ENCODE measurements at places on chromosomes 4 and X. TPM values are rescaled to one million over a fixed set of nuclear protein-coding genes. Genes with fewer than 3 reads are reported as not detected.

The GJB1 gene
- not detected for total RNA-seq

DNA sequence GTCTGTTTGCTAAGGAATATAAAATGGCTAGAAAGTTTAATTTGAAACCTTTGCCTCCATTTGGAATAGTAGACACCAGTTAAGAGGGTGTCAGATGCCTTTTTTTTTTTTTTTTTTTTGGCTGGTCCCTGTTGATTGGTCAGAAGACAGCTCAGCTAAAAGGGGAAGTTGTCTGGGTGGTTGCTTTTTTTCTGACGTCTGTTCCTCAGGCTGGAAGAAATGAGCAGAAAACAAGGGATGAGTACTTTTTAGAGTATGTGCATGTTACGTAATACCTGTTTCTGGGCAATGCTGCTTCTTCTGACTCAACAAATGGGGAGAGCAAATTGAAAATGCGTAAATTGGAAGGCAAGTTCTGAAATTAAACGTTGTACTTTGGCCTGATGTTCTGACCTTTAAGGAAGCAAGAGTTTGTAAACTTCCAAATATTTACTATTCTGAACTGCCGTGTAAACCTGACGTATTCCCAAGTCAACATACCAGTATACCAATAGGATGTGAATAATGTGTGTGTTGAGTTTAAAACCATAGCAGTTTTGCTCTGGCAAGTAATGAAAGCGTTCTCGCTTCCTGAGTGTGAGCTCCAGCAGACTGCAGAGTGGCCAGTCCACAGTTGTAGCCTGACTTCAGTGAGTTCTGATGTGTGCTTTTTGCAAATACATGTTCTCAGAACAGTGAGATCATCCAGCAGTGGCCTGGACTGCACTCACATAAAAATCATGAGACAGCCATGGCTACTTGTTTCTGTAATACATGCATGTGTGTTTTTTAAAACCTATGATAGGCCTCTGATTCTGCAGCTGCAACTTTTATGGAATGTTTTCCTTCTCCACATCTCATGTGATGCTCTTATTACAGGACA is 1.7 kb downstream of the SAT1 start:
- ATAC-seq: peak; percentile 5

- no peak for ATAC-seq
Observed at GRCh38 chrX:70476166-70476933, 31.7 kb downstream of the DLG3 start.

DNA sequence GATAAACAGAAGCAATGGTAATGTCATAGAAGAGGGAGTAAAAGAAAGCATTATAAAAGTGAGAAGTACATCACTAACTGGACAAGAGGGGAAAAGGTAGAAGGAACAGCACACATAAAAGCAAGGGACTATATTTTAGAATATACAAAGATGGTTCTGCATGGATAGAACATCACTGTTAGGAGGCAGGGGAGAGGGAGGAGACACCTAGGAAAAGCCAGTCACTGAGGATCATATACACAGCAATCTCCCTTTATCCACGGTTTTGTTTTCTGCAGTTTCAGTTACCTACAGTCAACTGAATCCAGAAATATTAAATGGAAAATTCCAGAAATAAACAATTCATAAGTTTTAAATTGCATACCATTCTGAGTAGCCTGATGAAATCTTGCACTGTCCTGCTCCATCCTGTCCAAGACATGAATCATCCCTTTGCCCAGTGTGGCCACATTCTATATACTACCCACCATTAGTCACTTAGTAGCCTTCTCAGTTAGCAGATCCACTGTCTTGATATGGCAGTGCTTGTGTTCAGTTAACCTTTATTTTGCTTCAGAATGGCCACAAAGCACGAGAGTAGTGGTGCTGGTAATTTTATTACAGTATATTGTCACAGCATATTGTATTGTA is 74.2 kb downstream of the PPA2 start:
- ATAC-seq: peak; percentile 46

The RADX gene
- 15.3 TPM for total RNA-seq

The RPS3A gene
- total RNA-seq: 1,932 TPM

The PNMA6A gene
- 0.37 TPM for total RNA-seq

GRCh38 chr4:25842229-25842845 is 20.5 kb downstream of the SEL1L3 start:
- ATAC-seq: no peak

- ATAC-seq: no peak
Observed at GRCh38 chr4:94506822-94507221, 55.1 kb downstream of the PDLIM5 start.

- ATAC-seq: no peak
Observed at GRCh38 chr4:12118651-12119213, 690.0 kb upstream of the HS3ST1 start.

DNA sequence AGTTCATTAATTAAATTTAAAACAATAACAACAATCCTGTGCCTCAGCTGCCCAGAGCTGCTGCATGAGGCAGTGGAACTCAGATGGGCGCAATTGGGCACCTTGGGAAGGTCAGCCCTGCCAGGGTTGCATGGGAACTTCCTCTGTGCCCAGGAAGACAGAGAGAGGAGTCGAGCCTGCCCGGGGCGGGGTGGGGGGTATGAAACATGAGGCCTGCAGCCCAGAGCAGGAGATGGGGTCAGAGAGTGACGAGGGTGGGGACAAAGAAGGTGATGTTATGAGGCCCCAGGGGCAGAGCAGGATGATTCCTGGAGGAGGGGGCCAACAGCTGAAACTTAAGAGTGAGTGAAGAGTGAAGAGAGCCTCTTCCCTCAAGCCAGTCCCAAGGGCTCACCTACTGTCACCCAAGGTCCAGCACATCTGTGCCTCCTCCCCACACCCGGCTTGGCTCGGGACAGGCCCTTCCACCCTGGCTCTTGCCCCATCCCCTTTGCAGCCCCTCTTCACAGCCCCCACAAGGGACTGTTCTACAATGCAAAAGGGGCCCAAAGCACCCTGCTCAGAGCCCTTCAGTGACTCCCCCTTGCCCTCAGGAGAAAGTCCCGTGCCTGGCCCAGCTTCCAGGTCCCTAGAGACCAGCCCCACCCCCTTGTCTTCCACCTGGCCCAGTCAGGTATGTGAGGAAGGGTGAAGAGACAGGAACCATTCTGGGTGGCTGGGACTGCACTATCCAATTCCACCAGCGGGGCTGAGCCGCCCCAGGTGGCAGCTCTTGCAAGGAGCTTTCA is 31.4 kb downstream of the HMX1 start:
- no peak for ATAC-seq

DNA sequence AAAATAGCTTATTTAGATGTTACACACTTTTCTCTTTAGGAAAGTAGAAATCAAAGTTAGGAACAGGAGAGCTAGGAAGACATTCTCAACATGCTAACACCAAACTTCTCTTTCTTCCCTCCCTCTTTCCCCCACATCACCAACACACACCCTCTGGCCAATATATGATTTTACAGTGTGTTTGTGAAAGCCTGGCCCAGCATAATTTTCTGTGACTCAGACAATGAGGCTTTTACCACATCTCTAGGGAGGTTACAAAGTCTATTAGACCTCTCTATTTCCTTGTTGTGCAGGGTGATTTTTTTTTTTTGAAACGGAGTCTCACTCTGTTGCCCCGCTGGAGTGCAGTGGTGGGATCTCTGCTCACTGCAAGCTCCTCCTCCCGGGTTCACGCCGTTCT is 189.9 kb downstream of the AASDH start:
- no peak for ATAC-seq

DNA sequence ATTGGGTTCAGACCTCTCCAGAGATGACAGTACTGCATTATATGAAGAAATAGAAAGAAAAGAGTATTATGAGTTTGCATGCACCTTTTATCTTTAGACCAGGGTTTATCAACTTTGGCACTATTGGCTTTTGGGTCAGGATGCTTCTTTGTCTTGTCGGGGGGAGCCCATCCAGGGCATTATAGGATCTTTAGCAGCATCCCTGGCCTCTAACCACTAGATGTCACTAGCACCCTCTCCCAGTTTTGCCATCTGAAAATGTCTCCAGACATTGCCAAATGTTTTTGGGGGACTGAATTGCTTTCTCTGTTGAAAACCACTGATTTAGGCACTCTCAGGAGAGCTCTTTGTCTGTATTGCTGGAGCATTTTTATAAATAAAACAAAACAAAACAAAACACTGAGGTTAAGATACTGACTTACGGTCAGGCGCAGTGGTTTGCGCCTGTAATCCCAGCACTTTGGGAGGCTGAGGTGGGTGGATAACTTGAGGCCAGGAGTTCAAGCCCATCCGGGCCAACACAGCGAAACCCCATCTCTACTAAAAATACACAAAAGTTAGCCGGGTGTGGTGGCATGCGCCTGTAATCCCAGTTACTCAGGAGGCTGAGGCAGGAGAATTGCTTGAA is 23.6 kb downstream of the CA5B start:
- peak; percentile 59 for ATAC-seq

- no peak for ATAC-seq
Observed at GRCh38 chrX:84118315-84118714, 69.7 kb downstream of the RPS6KA6 start.

- no peak for ATAC-seq
Observed at GRCh38 chr4:71526637-71527406, 188.0 kb downstream of the SLC4A4 start.

GRCh38 chr4:52250154-52250553 is 199.1 kb downstream of the SPATA18 start:
- ATAC-seq: no peak

The CSAG3 gene
- 0.32 TPM for total RNA-seq

The EVC gene
- 10.5 TPM for total RNA-seq

The AVPR2 gene
- total RNA-seq: 0.32 TPM

DNA sequence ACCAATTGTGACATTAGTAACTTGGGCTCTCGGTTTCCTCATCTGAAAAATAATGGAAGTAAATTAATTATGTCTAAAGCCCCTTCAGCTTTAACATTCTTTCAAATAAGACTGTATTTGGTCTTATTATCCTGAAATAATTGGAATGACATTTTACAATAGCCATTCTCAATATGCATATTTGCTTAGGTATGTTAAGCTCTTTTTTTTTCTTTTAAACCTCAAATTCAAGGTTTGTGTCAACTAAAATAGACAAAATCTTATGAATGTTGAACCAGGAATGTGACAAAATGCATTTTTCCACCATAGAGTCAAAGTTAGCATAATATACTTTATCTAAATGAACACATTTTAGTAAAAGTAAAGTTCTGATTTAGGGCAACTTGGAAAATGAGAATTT is 34.4 kb upstream of the TET2 start:
- ATAC-seq: no peak

DNA sequence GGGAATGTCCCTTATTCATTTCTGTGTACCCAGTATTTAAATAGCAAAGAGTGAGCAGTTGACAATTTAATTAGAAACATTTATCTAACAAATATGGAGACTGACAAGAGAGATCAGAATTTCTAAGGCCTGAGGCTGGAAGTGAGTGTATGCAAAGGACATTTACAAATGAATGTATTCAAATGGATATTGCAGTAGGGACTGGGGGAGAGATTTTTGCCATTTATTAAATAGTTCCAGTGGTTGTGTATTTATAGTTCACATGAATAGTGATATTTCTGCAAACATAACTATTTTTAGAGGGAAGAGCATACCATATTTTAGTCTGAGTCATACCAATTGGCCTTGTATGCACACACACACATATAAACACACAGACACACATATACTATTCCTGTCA is 592.4 kb downstream of the GLUD2 start:
- ATAC-seq: no peak

DNA sequence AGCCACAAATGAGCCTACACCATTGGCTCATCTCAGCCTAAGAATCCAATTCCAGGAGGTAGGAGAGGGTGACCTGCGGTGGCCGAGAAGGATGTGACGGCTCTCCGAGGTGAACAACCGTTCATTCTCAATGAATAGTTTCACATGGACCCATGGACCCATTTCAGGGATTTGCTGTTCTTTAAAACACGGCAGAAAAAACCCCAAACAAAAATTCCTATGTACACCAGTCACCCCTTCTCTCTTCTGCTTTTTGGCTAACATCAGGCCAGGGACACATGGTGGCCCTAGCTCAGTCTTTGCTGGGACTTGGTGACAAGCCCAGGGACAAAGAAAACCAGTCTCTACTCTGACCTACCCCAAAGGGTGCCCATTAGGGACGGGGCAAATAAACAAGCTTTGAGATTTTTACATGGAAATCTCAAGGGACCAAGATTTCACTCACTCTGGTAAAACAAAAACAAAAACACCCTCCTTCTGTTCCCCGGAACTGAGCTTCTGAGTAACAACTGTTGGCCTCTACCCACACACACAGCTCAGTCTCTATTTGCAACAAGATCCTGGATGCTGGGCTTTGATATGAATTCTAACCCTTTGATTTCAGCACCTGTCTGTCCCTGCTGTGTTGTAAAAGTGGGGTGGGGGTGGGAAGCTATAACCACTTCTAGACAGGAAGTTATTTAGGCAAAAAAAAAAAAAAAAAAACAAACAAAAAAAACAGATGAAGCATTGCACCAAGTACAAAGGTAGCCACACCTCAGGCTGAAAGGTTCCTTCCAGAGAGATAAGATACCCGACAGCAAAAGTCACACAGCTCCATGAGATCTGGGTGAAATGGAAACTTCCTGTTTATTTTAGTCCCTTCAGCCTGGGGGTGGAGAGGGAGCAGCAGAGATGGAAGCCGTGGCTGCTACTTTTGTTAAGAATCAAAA is 49.0 kb downstream of the DDX3X start:
- peak; percentile 69 for ATAC-seq

GRCh38 chr4:165388756-165389155 is 9.9 kb downstream of the CPE start:
- no peak for ATAC-seq

The GAGE12H gene
- not detected for total RNA-seq

GRCh38 chr4:150297861-150298474 is 219.7 kb downstream of the DCLK2 start:
- no peak for ATAC-seq

DNA sequence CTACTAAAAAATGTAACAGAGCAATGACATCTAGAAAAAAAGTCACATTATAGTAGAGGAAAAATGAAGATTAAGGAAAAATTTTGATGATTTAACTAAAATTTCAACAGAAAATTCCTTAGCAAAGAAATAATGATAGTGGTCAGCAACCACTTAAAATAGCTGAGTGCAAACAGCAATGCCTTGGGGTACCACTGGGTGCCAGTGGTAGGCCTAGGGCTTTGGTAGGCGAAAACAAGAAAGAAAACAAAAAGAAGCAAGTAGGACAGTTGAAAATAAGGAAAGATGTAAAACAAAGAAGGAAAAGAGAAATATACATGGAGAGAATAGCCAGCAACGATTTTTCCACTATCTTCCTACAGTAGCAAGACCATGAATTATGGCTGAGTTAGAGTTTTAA is 313.5 kb upstream of the IRS4 start:
- ATAC-seq: no peak

- ATAC-seq: no peak
Observed at GRCh38 chr4:120919358-120919757, 3.2 kb downstream of the PRDM5 start.

DNA sequence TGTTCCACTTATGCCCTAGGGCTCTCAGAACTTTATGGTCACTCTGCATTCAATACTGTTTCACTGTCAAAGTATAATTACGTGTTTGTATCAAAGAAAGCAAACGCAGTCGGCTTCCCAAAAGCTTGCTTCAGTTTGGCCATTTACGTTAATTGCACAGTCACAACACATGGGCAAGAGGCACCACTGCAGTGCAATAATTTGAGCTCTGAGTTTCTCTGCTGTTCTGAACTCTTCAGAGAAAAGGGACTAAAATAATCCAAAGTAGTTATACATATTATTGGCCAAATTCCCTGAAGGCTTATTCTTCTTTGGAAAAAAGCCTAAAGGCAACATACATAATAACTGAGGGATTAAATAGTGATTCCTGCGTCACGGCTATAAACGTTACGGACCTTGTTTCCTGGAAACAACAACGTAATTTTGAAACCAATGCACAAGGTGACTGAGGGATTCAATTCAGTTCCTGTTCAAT is 51.3 kb downstream of the RNF150 start:
- no peak for ATAC-seq

The VEGFC gene
- total RNA-seq: not detected

- ATAC-seq: no peak
Observed at GRCh38 chr4:5662555-5662954, 45.8 kb downstream of the EVC2 start.
